ENCODE measurements at places on chromosomes 13 and 19. TPM values are rescaled to one million over a fixed set of nuclear protein-coding genes. Genes with fewer than 3 reads are reported as not detected.

ZNF439 gene
- not detected for total RNA-seq

GPC6 gene
- total RNA-seq, result 5.1 TPM

SPACA4 gene
- total RNA-seq, result not detected

SPTBN4 gene
- total RNA-seq, result 0.67 TPM

IL4I1 gene
- 0.74 TPM for total RNA-seq

UBE2M gene
- total RNA-seq, result 129 TPM

CEACAM8 gene
- total RNA-seq, result not detected

RASAL3 gene
- not detected for total RNA-seq

IGFL3 gene
- 0.25 TPM for total RNA-seq

Measured in A549 treated with AZD2906 at 1 μM for 4 hours (cell line).